ENCODE measurements at places on chromosomes 2 and 18.
A peak's percentile ranks its signal among the peaks of the same experiment; 100 is the strongest.

DNA sequence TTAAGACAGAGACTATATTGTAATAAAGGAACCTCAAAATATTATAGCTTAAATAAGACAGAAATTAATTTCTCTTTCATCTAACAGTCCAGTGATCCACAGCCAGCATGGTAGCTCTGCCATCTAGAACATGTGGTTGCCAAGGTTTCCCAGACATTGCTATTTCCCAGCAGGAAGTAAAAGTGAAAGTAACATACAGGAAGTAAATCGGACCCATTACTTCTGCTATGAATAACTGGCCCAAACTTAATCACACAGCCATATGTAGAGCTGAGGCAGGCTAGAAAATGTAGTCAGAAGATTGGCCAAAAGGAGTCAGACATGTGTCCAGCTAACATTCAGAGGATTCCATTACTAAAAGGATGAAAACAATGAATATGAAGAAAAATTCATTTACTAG, 71.0 kb downstream of the NOL4 start:
- DNase-seq, result peak; percentile 8

DNA sequence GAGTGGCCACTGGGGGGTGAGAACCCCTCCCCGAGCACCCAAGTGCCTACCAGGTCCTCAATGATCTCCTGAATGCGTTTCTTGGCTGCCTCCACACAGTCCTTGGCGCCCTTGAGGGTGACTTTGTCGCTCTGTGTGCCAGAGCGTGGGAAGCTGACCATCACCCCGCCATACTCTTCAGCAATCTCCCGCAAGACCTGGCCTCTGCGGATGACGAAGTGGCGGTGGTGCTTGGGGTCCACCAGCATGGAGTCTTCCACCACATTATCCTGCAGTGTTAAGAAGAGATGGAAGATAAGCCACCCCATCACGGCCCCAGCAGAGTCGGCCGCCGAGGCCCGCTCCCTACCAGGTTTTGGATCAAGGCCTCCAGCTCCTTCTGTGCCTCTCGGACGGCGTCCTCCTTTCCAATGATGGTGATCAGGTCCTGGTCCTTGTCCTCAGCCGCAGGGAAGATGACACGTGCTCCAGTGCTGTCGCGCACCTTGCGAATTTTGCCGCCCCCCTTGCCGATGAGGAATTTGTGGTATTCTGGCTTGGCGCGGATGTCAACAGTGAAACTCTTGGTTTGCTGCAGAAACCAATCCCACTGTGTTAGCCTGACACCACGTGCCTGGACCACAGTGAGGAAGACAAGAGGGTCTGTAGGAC, 51.2 kb downstream of the ANO7 start:
- no peak for DNase-seq

GRCh38 chr18:50091509-50092244, 103.3 kb downstream of the MYO5B start:
- no peak for DNase-seq

DNA sequence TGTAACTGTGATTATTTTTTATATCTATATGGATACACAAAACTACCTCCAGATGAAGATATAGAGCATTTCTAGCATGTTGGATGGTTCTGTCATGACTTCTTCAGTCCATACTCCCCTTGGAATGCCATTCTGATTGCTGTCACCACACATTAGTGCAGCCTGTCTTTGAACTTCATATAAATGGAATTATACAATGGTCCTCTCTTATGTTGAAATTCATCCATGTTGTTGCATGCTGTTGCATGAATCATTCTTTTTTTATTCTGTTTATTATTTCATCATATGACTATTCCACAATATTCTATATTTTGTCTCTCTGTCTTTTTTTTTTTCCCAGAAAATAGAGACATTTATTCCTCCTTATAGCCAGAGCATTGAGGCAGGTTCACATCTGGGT, 74.1 kb downstream of the OSBPL6 start:
- no peak for DNase-seq

- DNase-seq, result peak; percentile 13
Observed at GRCh38 chr2:201546576-201546975, 95.0 kb downstream of the STRADB start.

GRCh38 chr2:166805753-166806152, 82.5 kb upstream of the XIRP2 start:
- no peak for DNase-seq

DNA sequence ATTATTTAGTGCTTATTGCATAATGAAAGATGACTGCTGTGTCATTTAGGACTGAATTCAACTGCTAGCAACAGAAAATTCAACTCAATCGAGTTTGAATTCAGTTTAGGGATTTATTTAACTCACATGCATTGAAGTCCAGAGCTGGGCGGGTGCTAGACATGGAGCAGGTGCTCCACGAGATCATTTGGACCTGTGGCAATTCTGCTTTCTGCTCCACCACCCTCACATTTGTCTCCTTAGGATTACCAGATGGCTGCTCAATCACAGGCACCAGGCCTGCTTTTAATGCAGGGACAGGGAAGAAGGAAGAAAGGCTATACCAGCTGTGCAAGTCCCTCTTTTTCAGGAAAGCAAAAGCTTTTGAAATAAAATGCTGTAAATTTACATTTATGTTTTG, 572.9 kb upstream of the SLC8A1 start:
- no peak for DNase-seq

GRCh38 chr2:46569766-46570165, 90.4 kb downstream of the TMEM247 start:
- DNase-seq, result no peak

DNA sequence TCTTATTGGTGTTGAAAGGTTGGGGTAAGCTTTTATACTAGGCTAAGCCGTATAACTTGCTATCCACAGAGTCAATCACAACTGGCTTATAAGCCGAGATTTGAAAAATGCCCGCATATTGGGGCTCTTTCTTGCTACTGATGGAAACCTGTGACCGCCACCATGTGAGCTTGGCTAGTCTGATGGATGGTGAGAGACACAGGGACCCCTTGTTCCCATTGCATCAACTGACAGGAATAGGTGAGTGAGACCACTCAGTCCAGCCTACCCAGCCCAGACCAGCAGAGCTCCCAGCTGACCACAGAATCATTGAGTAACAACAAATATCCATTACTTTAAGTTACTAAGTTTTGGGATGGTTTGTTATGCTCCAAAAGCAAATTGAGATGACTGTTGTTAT, 676.4 kb upstream of the HS6ST1 start:
- DNase-seq, result no peak

DNA sequence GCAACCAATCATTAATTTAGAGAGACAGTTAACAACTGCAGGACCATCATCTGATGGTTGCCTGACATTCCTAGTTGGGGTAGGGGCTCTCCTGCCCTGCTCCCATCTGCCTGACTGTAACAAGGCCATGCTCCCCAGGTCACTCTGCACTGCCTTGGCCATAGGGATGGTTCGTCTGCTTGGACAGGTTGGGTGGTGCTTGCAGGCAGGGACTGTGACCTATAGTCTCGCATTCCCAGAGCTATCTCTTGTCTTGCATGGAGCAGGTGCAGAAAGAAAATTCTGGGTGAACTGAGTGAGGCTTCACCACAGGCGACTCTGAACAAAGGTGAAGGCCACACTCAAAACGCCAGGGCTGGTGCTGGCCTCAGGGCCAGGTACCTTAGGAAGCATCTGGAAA, 64.7 kb downstream of the EMILIN2 start:
- DNase-seq, result no peak
